ENCODE measurements at places on chromosomes 5 and 9.

GRCh38 chr9:114981063-114981462, 50.7 kb upstream of the TNFSF8 start:
- no peak for DNase-seq

DNA sequence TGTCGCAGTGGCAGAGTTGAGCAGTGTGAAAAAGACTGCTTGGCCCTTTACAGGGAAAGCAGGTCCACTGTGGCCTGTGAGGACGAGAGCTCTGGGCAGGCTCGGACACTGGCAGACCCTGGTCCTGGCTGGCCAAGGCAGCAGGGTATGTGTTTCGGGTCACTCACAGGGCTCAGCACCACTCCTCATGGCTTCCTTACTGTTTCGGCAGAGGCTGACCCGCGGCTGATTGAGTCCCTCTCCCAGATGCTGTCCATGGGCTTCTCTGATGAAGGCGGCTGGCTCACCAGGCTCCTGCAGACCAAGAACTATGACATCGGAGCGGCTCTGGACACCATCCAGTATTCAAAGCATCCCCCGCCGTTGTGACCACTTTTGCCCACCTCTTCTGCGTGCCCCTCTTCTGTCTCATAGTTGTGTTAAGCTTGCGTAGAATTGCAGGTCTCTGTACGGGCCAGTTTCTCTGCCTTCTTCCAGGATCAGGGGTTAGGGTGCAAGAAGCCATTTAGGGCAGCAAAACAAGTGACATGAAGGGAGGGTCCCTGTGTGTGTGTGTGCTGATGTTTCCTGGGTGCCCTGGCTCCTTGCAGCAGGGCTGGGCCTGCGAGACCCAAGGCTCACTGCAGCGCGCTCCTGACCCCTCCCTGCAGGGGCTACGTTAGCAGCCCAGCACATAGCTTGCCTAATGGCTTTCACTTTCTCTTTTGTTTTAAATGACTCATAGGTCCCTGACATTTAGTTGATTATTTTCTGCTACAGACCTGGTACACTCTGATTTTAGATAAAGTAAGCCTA, 15.7 kb downstream of the SQSTM1 start:
- DNase-seq: no peak

DNA sequence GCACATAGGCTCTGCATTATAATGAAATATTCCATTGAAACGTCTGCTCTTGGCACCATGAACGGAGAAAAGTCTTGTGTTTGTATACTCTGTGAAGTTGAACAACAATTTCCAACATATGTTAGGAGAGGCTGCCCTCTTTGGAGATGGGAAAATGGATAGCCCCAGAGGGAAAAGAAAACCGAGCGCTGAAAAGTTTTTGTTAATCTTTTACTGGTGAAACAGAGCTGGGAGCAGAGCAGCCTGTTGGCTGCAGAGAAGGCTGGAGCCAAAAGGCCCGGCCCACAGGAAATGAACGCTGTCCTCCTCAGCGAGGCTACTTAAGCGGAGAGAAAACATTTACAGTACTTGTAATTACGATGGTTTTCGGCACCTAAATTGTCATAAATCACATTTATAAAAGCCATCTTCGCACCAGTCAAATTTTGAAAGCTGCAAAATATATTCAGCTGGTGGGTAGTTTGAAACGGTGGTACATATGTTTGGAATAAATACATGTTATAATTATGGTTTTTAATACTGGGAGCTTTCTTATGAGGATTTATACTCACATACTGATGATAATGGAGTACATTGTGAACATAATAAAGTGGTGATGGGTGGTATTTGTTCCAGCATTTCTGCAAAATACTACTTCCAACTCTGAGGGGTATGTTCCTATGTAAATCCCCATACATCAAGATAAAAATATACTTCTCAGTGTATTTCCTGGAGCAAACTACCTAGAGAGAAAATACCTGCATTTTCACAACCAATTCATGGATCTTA, 129.6 kb upstream of the CNTLN start:
- DNase-seq: no peak

- DNase-seq: no peak
These were observed 526 bp upstream of the CD14 start for GRCh38 chr5:140633501-140633900.

GRCh38 chr9:124808246-124808956, 31.5 kb downstream of the OLFML2A start:
- no peak for DNase-seq

DNA sequence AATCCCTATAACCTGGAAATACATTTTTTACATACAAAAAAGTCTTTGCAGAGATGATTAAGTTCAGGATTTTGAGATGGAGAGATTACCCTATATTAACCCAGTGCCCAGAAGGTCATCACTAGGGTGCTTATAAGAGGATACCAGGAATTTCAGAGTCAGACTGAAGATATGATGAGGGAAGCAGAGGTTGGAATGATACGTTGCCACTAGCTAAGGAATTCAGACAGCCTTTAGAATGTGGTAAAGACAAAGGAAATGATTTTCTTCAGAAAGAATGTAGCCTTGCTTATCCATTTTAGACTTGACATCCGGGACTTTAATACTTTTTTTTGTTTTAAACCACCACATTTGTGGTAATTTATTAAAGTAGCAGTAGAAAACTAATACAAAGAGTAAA, 2176.8 kb upstream of the C9orf72 start:
- DNase-seq: no peak

Measured in activated CD8-positive, alpha-beta memory T cell treated with anti-CD3 and anti-CD28 coated beads for 48 hours (primary cell).